SJSA1 (cell line): ENCODE measurements at places on chromosomes 6 and 20. TPM values are rescaled to one million over a fixed set of nuclear protein-coding genes. Genes with fewer than 3 reads are reported as not detected.

C6orf58 gene
- total RNA-seq, result not detected in 2 replicates

SLC35D3 gene
- not detected in 2 replicates for total RNA-seq

FOXF2 gene
- 48.2 and 51.6 TPM in 2 replicates for total RNA-seq

EFHC1 gene
- total RNA-seq, result 15.7 and 15.8 TPM in 2 replicates

SGK2 gene
- not detected in 2 replicates for total RNA-seq

OTOR gene
- not detected in 2 replicates for total RNA-seq

ERMARD gene
- 11.3 and 13.4 TPM in 2 replicates for total RNA-seq

FOXQ1 gene
- 0.66 and 2.0 TPM in 2 replicates for total RNA-seq

- DNase-seq, result peak; percentile 87
Observed at GRCh38 chr6:44667668-44668390, 280.3 kb downstream of the CDC5L start.

- DNase-seq, result peak; percentile 62
Observed at GRCh38 chr20:330233-331149, 5.1 kb downstream of the SOX12 start.

DNA sequence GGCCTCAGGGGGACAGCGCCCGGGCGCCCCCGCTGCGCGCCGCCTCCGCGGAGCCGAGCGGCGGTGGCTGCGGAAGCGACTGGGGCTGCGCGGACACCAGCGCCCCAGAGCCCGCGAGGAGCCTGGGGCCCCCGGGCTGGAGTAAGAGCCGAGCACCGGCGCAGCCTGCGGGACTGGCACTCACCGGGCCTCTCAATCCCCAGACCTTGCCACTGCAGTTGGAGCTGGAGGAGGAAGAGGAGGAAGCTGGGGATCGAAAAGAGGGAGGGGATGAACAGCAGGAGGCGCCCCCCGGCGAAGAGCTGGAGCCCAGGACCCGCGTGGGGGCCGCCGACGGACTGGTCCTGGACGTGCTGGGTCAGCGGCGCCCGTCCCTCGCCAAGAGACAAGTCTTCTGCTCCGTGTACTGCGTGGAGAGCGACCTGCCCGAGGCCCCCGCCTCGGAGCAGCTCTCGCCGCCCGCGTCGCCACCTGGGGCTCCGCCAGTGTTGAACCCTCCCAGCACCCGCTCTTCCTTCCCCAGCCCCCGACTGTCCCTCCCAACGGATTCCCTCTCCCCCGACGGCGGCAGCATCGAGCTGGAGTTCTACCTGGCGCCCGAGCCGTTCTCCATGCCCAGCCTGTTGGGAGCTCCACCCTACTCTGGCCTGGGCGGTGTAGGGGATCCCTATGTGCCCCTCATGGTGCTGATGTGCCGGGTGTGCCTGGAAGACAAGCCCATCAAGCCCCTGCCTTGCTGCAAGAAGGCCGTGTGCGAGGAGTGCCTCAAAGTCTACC, 590 bp downstream of the RNF217 start:
- DNase-seq, result peak; percentile 70

GRCh38 chr6:5028921-5029320, 25.1 kb upstream of the RPP40 start:
- no peak for DNase-seq

- DNase-seq, result peak; percentile 55
Observed at GRCh38 chr20:50713657-50714101, 17.7 kb upstream of the PARD6B start.

- DNase-seq, result peak; percentile 79
Observed at GRCh38 chr20:45436732-45437485, 21.0 kb downstream of the PIGT start.

DNA sequence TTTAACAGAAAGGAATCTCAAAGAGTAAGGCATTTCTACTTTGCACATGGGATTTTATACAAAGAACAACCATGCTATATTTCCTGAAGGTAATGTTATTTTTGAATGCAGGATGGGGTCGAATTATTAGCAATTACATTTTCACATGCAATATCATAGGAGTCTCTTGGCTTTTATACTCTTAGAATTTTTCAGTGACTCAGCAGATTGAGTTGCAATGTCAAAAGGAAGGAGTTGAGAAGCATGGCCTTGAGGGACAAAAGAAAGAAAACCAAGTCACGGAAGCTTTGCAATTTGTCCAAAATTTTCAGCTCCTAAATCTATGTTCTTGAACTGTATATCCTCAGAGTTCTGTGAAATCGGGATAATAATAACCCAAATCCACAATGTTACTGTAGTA, 181.1 kb downstream of the GRM1 start:
- DNase-seq, result no peak

DNA sequence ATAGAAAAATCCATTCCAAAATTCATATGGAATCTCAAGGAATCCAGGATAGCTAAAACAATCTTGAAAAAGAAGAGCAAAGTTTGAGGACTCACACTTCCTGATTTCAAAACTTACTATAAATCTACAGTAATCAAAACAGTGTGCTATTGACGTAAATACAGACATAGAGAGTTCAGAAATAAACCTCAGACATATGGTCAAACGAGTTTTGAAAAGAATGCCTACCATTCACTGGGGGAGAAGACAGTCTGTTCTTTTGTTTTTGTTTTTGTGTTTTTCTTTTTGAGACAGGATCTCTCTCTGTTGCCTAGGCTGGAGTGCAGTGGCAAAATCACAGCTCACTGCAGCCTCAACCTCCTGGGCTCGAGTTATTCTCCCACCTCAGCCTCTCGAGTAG, 25.3 kb upstream of the PROKR2 start:
- DNase-seq, result no peak

GRCh38 chr20:7505152-7505834, 435.0 kb downstream of the HAO1 start:
- no peak for DNase-seq

GRCh38 chr6:85948481-85948880, 305.8 kb upstream of the SYNCRIP start:
- no peak for DNase-seq

DNA sequence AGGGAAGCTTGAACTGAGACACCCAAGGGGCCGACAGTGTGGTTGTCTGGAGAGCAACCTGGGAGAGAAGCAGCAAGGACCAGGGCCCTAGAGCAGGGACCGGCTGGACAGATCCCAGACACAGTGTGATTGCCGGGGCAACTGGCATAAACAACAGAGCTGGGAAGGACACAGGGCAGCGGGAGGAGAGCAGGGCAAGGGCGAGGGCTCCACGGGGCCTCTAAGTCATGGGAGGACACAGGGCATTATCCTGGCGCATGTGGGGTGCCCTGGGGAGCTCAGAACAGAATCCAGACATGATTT, 31.1 kb upstream of the CCR6 start:
- DNase-seq, result no peak

DNA sequence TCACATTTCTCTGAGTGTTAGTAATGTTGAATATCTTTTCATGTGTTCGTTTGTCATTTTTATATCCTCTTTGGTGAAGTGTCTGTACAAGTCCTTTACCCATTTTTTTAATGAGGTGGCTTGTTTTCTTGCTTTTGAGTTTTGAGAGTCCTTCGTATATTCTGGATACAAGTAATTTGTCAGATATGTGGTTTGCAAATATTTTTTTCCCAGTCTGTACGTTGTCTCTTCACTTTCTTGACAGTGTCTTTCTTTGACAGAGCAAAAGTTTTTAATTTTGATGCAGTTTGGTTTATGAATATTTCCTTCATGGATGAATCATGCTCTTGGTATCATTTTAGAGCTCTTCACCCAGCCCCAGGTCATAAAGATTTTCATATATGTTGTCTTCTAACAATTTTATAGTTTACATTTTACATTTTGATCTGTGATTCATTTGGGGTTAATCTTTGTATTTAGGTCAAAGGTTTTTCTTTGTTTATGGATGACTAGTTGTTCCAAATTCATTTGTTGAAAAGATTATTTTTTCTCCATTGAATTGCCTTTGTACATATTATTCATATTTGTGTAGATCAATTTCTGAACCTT, 152.5 kb downstream of the MRPL14 start:
- DNase-seq, result no peak

DNA sequence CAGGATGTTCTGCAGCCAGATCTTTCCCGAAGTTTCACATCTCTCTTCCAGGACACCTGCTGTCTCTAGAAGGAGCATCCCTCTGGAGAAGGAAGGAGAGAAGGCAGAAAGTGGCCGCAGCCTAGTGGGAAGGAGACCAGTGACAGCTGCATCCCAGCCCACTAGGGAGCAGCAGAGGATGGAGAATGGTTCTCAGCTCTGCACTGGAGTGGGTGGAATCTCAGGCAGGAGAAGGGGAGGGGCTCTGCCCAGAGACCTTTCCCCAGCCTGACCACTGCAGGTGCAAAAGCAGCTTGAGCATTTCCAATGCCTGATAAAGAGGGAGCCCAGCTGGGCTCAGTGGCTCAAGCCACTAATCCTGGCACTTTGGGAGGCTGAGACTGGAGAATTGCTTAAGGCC, 32.3 kb downstream of the NCR2 start:
- DNase-seq, result peak; percentile 60

DNA sequence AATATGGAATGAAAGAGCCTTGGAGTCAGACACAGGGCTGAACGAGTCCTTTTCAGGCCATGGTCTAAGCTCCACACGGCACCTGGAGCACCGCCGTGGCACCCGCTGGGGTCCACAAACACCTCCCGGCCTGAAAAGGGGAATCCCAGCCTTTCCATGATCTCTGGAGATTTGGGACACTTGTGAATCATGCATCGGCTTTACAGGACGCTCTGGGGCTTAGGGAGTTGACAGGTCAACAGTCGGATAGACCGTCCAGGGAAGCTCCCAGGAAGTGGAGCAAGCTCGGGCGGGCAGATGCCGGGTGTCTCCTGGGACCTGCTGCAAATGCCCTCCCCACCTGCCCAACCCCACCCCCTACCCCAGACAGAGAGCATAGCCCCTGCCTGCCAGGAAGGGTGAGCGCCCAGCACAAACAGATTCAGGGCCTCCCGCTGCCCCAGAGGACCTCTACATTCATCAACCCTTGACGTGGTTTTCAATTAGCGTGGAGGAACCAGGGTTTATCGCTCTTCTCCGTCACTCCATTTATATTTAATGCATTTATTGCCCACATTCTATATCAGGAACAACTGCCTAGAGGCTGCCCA, 53.6 kb downstream of the YTHDF1 start:
- DNase-seq, result no peak

GRCh38 chr6:147514831-147515230, 6.3 kb downstream of the SAMD5 start:
- no peak for DNase-seq

GRCh38 chr6:7078856-7079255, 28.9 kb upstream of the RREB1 start:
- DNase-seq, result no peak
